RWPE2 (cell line): ENCODE measurements at places on chromosomes 7 and 10.

- H3K27ac ChIP-seq = peak overlapping the region; percentile 28
- H3K4me3 ChIP-seq = no peak overlapping the region
- no peak for DNase-seq
- H3K4me1 ChIP-seq = peaks cover 14% of the 10 kb centered on the region
- H3K36me3 ChIP-seq = no peaks in the 10 kb centered on the region
These were observed 5.1 kb downstream of the MSRB2 start for GRCh38 chr10:23100331-23101030.

- no peak for DNase-seq
- H3K4me1 ChIP-seq = peaks cover 11% of the 10 kb centered on the region
- H3K4me3 ChIP-seq = peak overlapping the region; percentile 49
- H3K36me3 ChIP-seq = no peaks in the 10 kb centered on the region
- no peak overlapping the region for H3K27ac ChIP-seq
These were observed 843 bp upstream of the PLPP4 start for GRCh38 chr10:120456143-120456625.

DNA sequence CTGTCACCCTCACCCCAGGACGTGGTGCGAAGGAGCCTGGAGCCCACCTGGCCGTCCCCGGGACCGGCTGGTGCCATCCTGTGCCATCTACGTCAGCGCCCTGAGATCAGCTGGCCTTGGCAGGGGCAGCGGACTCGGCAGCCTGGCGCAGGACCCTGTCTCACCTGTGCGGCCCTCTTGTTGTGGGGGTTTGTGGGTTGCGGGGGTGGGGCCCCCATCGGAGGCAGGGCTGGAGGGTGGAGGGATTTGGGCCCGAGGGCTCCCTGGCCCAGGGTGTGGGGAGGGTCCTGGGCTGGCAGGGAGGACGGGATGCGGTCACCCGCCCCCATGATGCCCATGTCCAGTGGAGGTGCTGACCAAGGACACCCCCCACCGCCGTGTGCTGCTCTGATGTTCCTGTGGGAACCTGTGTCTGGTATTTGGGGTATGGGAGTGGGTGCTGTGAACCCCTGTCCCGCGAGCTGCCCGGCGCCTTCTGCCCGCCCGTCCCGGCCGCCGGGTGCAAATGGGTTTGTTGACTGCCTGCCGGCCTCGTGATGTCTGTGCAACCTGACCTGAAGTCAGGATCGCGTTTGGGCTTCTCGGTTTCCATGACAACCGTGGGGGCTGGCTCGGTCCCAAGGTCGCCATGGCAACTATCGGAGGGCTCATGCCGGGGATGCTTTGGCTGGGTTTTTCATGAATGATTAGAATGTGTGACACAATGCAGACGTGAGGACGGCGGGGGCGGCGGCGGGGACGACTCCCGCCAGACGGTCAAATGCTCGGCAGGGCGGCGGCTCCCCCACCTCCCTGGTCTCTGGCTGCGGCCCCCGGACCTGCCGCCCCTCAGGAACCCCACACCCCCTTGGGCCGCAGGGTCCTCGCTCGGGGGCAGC is 7.3 kb downstream of the MAFK start:
- H3K36me3 ChIP-seq = peaks cover 35% of the 10 kb centered on the region
- no peaks in the 10 kb centered on the region for H3K27me3 ChIP-seq
- H3K4me3 ChIP-seq = peak overlapping the region; percentile 26
- peaks cover 29% of the 10 kb centered on the region for H3K4me1 ChIP-seq
- H3K27ac ChIP-seq = peak overlapping the region; percentile 72

DNA sequence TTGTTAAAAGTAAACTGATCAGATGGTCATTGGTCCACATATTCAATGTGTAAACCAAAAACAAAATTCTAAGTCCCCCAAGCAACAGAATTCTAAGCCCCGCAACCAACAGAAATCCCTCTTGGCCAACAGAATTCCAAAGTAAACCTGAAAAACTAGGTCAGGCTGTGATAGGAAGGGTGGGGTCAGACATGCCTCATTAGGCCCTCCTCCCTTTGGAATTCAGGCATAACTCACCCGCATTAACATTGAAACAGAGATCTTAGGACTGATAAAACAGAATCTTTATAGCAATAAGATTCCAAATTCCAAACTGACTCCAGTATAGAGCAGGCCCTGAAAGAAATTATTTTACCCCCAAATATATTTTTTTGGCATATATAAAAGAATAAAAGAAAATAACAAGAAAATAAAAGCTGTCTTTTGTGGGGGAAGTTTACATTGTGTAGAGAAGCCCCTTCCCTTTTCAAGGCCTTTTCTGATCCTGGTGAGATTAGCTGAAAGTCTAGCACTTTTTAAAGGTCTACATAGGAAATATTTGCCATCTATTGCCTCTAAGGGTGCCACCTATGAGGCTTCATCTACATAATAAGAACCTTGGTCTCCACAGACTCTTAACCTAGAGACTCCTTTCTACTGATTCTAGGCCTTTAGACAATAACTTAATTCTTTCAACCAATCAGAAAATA is 30.5 kb downstream of the GNAT3 start:
- DNase-seq = peak; percentile 65
- H3K27me3 ChIP-seq = no peaks in the 10 kb centered on the region
- H3K4me1 ChIP-seq = peaks cover 71% of the 10 kb centered on the region
- H3K27ac ChIP-seq = peak overlapping the region; percentile 87
- H3K36me3 ChIP-seq = no peaks in the 10 kb centered on the region
- H3K4me3 ChIP-seq = no peak overlapping the region

- H3K4me1 ChIP-seq = peaks cover 81% of the 10 kb centered on the region
- peak overlapping the region; percentile 70 for H3K27ac ChIP-seq
- H3K4me3 ChIP-seq = no peak overlapping the region
- no peak for DNase-seq
- H3K27me3 ChIP-seq = no peaks in the 10 kb centered on the region
These were observed 16.7 kb downstream of the ITGB1 start for GRCh38 chr10:32941357-32941756.

GRCh38 chr7:95324431-95324830 is at the start of gene PON1:
TSS of gene PON1 (minus strand) at chr7:95324532. CDS start at chr7:95324475, 57 bp downstream.
- H3K36me3 ChIP-seq = no peaks in the 10 kb centered on the region
- no peak for DNase-seq
- peaks cover 10% of the 10 kb centered on the region for H3K27me3 ChIP-seq
- H3K4me3 ChIP-seq = no peak within 1 kb of the TSS
- H3K27ac ChIP-seq = no peak within 1 kb of the TSS

DNA sequence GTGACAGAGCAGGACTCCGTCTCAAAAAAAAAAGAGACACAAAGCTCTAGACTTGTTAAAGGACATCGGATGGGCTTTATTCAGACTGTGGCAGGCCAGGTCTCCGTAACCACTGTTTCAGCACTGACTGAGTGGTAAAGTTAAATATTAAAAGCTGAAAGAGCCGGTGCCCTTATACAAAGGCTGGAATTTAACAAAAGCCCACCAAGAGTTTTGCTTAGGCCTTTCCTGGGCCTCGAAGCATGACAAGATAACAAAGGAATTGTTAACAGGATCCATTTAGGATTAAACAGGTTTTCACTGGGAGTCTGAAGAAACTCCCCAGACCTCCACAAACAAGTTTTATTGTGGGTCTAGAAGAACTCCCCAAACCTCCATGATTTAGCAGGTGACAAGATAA is 727.8 kb downstream of the TYW1 start:
- no peak for DNase-seq
- H3K4me3 ChIP-seq = no peak overlapping the region
- H3K36me3 ChIP-seq = no peaks in the 10 kb centered on the region
- H3K4me1 ChIP-seq = no peaks in the 10 kb centered on the region
- no peaks in the 10 kb centered on the region for H3K27me3 ChIP-seq

DNA sequence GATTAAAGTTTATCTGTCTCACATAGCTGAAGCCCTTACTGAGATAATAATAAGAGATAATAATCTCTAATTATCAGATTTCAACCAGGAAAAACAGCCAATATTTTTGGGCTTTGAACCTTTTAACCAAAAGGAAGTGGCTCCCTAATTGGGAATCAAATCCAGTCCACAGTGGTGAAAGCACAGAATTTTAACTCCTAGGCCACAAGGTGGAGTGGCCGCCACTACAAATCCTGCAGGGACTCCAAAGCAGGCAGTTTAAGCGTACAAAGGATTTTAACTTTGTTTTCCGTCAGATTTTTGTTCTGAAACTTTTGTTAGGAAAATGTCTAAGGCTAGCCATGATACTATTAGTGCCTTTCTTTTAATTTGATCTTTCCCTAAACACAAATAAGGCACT is 99.6 kb upstream of the CCNY start:
- H3K27ac ChIP-seq = no peak overlapping the region
- no peaks in the 10 kb centered on the region for H3K36me3 ChIP-seq
- no peak overlapping the region for H3K4me3 ChIP-seq
- no peaks in the 10 kb centered on the region for H3K4me1 ChIP-seq

DNA sequence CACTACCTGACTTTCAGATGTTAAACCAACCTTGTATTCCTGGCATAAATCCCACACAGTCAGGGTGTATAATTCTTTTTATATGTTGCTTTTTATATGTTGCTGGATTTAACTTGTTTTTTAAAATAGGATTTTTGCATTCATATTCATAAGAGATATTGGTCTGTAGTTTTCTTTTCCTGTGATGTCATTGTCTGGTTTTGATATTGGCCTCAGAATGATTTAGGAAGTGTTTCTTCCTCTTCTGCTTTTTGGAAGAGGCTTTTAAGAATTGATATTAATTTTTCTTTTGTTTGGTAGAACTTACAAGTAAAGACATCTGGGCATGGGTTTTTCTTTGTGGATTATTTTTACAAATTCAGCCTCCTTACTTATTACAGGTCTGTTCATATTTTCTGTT is 93.1 kb downstream of the CARD11 start:
- DNase-seq = no peak
- no peaks in the 10 kb centered on the region for H3K36me3 ChIP-seq
- H3K4me1 ChIP-seq = no peaks in the 10 kb centered on the region
- no peaks in the 10 kb centered on the region for H3K27me3 ChIP-seq
- no peak overlapping the region for H3K4me3 ChIP-seq

GRCh38 chr10:114870486-114870885 is 48.9 kb downstream of the FHIP2A start:
- no peak overlapping the region for H3K4me3 ChIP-seq
- peak overlapping the region; percentile 86 for H3K27ac ChIP-seq
- H3K27me3 ChIP-seq = no peaks in the 10 kb centered on the region
- DNase-seq = no peak

GRCh38 chr10:43653746-43654145 is 5.1 kb upstream of the ZNF32 start:
- no peaks in the 10 kb centered on the region for H3K4me1 ChIP-seq
- H3K27me3 ChIP-seq = no peaks in the 10 kb centered on the region
- H3K27ac ChIP-seq = no peak overlapping the region
- H3K36me3 ChIP-seq = no peaks in the 10 kb centered on the region

DNA sequence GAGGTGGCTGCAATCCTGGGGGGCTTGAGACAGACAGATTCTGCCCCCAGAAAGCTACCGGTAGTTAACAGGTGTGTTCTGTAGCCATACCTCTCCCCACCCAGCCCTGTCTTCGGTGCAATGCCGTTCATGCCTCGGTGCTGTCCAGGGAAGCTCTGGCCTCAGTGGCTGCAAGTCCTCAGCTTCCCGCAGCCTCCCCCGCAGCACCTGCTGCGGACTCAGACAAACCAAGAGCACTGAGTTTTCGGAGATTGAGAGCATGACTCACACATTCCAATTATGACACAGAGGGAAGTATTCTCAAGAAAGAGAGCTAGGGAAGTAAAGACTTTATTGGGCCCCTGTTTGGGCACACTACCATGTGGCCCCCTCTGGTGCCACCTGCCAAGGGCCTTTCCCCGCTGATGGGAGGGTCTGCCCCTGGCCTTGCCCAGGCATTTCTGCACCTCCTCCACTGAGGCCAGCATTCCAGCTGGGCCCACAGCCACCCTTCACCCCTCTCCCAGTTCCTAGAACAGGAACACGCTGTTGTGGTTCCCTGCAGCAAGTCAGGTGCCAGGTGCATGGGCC is 30.2 kb upstream of the EZH2 start:
- no peak overlapping the region for H3K27ac ChIP-seq
- H3K27me3 ChIP-seq = no peaks in the 10 kb centered on the region
- H3K4me1 ChIP-seq = peaks cover 10% of the 10 kb centered on the region
- no peak for DNase-seq

- no peak overlapping the region for H3K4me3 ChIP-seq
- no peak for DNase-seq
These were observed 5.8 kb downstream of the UPP1 start for GRCh38 chr7:48094861-48095293.

DNA sequence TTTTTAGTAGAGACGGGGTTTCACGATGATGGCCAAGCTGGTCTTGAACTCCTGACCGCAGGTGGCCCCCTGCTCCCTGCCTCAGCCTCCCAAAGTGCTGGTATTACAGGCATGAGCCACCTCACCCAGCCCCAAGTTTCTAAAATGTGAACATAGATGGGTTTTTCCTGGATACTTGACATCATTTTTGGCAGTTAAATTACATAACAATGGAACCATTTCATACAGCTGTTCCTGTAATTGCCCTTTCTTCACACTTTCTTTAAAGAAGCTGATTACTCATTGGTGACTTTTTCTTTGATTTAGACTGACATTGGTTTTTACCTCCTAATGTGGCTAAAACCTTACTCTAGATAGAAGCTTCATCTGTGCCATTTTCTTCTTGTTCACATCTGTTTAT is 5.9 kb downstream of the ZKSCAN1 start:
- H3K4me1 ChIP-seq = peaks cover 29% of the 10 kb centered on the region
- DNase-seq = no peak
- H3K4me3 ChIP-seq = no peak overlapping the region
- no peak overlapping the region for H3K27ac ChIP-seq

DNA sequence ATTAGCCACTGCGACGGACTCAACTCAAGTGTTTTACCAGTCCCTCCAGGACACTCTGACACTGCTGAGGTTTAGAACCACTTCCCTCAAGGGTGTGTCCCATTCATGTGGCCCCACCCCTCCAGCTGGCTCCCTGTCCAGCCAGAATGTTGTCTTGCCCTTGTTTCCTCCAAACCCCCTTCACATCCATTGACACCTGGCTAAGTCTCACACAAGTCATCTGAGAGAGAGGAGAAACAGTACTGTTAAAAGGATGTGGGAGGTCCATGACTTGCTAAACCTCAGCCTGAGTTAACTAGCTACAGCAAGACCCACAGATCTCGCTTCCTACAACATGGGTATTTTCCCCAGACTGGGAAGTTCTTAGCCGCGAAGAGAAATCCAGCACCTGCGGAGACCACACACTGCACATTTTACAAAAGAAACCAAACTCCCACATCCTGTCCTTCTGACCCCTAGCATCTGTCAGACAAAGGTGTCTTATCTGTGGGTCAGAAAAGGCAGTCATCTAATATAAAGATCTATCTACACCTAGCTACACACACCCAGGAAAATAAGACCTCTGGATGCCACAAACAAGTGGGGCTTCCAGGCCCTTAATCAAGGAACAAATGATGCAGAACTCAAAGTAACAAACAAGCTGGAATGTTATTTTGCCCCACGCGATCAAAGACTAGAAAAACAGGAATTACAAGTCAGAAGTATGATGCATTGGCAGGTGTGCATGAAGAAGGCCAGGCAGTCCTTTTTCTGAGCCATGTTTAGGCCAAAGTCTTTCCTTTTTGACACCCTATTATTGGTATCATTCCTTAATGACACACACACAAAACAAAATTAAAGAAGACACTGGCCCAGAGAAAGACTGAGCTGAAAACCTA is 13.9 kb downstream of the OSBPL3 start:
- H3K4me3 ChIP-seq = no peak overlapping the region
- peak overlapping the region; percentile 41 for H3K27ac ChIP-seq
- H3K27me3 ChIP-seq = no peaks in the 10 kb centered on the region
- peaks cover 62% of the 10 kb centered on the region for H3K4me1 ChIP-seq
